ENCODE measurements at places on chromosomes 12 and 14.

GRCh38 chr14:76638841-76639240, 122.4 kb upstream of the VASH1 start:
- no peak for DNase-seq

- DNase-seq: peak; percentile 73
Observed at GRCh38 chr12:43151441-43151981, 400.5 kb downstream of the ADAMTS20 start.

DNA sequence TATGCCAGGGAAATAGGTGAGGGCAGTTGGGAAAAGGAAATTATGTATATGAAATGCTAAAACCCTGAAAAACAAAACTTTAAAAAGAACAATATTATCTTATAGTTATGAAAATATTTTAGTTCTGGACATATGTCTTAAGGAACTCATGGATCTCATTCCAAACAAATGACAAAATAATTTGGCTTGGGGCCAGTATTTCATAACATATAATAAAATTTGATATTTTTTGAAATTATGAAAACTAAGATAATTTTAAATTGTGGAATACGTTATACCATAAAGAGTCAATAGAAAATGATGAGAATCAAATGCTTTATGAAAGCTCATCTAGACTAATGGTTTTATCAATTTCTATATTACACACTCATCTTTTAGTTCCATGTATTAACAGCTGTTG, 173.8 kb upstream of the DCN start:
- no peak for DNase-seq

GRCh38 chr14:23355871-23356435, 3.3 kb upstream of the SLC22A17 start:
- DNase-seq: no peak

DNA sequence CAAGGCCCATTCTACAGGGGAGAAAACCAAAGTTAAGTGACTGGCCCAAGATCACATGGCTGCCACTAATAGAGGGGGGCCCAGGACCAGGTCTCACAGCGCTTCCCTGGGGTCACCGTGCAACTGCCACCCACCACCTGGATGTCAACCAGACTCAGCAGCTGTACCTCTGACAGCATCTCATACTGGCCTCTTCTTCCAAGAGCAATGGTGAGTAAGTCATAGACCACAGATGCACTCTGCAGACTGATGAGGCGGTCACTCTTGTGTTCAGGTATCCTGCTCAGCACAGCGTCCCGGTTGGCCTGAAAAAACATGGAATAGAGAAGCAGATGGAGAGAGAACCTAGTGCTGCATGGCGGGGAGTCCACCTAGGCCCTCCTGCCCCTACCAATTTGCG, 139.9 kb downstream of the TTC7B start:
- no peak for DNase-seq

- DNase-seq: peak; percentile 41
Observed at GRCh38 chr14:55913324-55914025, 204.7 kb upstream of the PELI2 start.

DNA sequence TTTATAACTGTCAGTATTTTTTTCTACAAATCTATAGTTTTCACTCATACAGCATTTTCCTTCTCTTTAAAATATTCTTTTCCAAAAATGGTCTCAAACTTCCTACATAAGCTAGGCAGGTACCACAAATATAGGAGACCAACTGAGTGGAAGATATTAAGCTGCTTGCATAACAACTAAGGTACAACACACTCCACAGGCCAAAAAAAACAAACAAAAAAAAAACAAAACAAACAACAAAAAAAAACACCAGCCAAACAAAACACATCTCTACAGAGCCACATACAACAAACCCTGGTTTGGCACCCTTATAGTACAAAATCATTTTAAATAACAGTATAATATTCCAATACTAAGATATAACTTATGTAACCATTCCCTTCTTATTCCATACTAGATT, 50.1 kb downstream of the SLC2A13 start:
- no peak for DNase-seq

GRCh38 chr14:65832431-65833266, 420.1 kb downstream of the FUT8 start:
- peak; percentile 9 for DNase-seq

DNA sequence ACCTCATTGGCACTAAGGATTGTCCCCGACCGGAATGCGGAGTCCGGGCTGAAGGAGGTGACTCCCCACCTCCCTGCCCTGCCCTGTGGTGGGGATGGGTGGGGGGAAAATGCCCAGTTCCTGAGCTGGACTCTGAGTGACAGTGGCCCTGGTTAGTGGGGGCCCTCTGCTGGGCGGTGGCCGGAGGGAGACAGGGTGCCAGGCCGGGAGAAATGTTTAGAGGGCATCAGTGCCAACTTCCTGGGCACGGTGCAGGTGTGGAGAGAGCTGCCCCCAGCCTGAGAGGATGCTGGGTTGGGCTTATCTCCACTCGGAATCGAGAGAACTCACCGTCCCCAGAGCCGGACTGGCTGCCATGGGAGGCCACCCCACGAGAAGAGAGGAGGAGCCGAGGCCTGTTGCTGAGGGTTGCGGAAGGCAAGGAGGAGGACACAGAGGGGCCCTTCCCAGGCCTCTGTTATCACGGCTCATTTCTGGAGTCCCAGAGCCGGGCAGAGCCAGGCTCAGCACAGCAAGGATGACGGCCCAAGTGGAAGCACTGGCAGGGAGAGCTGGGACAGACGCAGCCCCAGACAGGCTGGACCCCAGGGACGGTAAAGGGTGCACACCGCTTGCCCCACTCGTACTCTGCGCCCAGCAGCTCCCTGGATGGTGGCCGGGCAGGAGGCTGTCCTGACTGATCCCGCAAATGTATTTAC, 156.7 kb downstream of the KIF26A start:
- DNase-seq: no peak

DNA sequence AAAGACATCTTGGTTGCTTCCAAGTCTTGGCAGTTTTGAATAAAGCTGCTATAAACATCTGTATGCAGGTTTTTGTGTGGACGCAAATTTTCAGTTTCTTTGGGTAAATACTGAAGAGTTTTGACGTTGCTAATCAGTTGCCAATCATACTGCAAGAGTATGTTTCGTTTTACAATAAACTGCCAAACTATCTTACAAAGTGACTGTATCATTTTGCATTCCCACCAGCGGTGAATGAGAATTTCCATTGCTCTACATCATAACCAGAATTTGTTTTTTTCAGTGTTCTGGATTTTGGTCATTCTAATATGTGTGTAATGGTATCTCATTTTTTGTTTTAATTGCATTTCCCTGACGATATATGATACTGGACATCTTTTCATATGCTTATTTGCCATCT, 190.8 kb upstream of the PARP11 start:
- DNase-seq: no peak

- DNase-seq: no peak
Observed at GRCh38 chr12:32944195-32944594, 47.6 kb upstream of the PKP2 start.

DNA sequence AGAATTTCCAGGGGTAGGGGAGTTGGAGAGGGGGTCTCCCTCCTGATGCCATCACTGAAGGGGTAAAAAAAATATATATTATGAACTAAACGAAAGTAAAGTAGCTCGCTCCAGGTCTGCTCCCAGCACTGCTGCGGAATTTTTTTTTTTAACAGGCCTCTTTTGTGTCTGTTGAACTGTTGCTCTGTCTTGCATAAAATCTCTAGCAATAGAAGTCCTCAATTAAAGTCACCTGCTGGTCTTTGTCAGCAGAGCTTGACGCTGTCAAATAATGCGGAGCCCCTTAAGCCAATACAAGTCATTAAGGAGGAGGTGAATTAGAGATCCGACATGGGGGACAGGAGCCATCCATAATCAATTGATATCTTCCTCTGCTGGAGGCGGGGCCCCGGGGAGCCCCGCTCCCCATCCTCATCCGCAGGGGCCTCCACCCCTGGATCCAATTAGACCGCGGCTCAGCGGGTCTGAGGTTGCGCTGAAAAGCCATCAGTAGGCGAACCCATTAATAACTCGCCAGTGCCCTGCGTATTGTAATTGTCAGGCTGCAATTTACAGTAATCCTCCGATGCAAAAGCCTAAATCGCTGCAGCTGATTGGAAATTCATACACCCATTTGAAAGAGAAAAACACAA, 85.6 kb downstream of the DICER1 start:
- no peak for DNase-seq

DNA sequence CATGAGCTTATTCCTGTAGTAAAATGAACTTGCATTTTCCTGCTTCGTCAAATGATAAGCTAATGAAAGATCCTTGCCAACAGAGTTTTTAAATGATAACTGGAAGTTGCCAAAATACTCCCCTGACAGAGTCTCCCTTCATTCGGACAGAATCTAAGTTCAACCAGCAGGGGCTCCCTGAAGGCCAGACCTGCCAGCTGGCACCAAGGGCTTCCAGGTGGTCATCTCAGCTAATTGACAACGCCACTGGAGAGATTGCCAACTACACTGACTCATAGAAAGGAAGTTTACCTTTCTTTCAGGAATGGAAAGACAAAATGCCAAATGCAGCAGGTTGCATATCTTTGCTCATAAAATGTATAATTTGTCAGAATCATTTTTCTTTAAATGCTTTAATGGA, 462.8 kb downstream of the GXYLT1 start:
- no peak for DNase-seq

GRCh38 chr12:65045269-65045668, 75.8 kb downstream of the WIF1 start:
- no peak for DNase-seq

GRCh38 chr12:43957732-43958372, 122.0 kb downstream of the TMEM117 start:
- DNase-seq: peak; percentile 71
